GM12878 (cell line): ENCODE measurements at places on chromosomes 11 and 22. TPM values are rescaled to one million over a fixed set of nuclear protein-coding genes. Genes with fewer than 3 reads are reported as not detected.

CASP12 gene
- not detected in 2 replicates for polyA plus RNA-seq

BACE1-AS gene
- 4.6 and 6.7 TPM in 2 replicates for polyA plus RNA-seq

ROM1 gene
- polyA plus RNA-seq: 1.1 and 2.4 TPM in 2 replicates

TCN2 gene
- 10.9 and 11.7 TPM in 2 replicates for polyA plus RNA-seq

CCDC86 gene
- polyA plus RNA-seq: 86.0 and 87.2 TPM in 2 replicates

FGF3 gene
- polyA plus RNA-seq: not detected in 2 replicates

MUC15 gene
- polyA plus RNA-seq: not detected in 2 replicates

LYVE1 gene
- polyA plus RNA-seq: not detected in 2 replicates

TRIM48 gene
- polyA plus RNA-seq: not detected in 2 replicates

OR5B3 gene
- not detected in 2 replicates for polyA plus RNA-seq

SLN gene
- polyA plus RNA-seq: not detected in 2 replicates

NELL1 gene
- not detected in 2 replicates for polyA plus RNA-seq

HSPB2 gene
- polyA plus RNA-seq: not detected in 2 replicates

MS4A5 gene
- polyA plus RNA-seq: not detected in 2 replicates

PARVG gene
- 72.0 and 78.0 TPM in 2 replicates for polyA plus RNA-seq

MYBPC3 gene
- 0.08 and 0.10 TPM in 2 replicates for polyA plus RNA-seq
